A172 (cell line): ENCODE measurements at places on chromosomes 1 and 21. TPM values are rescaled to one million over a fixed set of nuclear protein-coding genes. Genes with fewer than 3 reads are reported as not detected.

DNA sequence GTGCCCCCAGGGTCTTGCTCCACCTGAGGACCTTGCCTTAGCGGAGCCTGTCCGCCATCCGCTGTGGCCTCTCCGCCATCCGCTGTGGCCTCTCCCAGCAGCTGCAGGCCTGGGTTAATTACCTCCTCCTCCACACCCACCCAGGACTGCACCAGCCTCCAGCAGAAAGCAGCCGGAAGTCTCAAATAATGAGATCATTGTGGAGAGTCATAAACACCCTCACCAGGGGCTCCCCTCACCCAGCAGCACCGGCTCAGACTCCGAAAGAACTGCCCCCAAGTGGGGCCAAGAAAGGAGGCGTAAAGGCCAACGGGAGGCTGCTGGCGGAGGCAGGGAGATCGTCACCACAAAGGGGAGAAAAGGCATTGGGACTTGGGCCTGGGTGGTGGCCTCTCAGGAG, 10.7 kb upstream of the GPR153 start:
- DNase-seq: peak; percentile 34

GRCh38 chr1:220189750-220190347, 82.4 kb downstream of the RAB3GAP2 start:
- peak; percentile 18 for DNase-seq

DNA sequence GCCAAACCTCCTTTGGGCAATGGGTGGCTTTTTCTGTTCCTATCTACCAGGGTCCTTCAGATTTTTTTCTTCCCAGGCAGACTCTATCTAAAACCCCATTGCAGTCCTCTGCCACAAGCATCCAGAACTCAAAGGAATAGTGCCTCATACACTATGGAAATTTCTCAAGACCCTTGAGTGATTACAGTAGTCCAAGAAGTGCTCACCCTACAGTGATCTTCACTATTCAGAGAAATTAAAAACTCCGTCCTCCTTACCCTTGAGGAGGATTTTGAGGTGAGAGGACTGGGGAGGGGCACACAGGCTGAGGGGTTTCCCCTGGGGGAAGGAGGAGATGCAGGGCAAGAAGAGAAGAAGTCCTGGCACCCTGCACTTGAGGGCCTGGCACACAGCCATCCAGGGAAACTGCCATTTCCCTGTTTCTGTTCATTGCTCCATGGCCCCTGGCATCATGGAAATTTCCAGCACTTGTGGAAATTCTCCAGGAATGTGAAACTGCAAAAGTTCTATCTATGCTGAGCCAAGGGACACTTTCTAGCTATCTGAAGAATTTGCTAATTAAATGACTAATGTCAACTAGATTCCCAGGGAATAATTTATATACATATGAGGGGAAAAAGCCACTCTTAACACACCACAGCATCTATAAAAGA, 102.5 kb upstream of the ATP1B1 start:
- DNase-seq: peak; percentile 70

DNA sequence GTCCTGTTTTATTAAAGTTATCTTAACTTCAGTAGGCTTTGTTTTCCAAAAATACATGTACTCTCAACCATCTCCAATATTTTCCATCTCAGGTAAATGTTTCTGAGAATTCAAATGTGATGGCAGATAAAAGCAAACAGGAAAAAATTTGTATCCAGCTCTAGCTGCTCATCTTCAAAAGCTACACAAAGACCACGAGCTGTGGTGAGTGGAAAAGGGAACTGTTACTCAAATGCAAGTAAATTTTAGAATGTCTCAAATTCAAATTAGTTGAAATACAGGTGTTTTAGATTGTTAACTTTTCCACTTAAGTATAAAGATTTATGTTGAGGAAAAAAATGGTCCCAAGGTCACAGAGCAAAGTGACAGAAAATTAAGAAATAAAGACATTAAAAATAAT, 216.0 kb downstream of the SLC45A1 start:
- no peak for DNase-seq

- DNase-seq: no peak
Measured at GRCh38 chr21:16580661-16581060, 850.9 kb downstream of the USP25 start.

DNA sequence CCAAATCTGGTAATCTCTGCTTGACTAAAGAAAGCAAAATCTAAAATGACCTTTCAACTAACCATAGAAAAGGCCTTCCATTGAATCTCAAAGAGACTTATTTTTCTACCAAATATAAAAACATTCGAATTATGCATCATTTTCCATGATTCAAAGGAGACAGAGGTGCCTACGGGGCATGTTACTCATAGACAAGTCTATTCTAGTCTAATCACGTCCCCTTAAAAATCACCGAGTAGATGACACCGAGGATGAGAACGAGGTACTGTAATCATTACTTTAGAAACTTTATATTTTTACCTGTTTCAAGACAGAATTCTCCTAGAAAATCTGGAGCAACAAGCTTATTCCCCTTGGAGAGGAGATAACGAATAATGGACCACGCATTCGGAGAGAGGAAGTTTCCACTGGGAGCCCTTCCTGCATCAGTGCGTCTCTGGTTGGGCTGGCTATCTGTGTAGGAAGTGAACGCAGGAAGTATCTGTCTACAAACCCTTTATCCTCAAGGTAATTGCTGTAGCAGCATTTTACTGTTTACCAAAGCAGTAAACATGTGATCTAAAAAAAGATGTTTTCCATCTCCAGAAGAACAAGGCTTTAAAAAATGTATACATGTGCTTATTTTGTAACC, 9.5 kb downstream of the ERG start:
- no peak for DNase-seq

- DNase-seq: peak; percentile 95
Measured at GRCh38 chr1:178126741-178127185, 32.9 kb downstream of the RASAL2 start.

DNA sequence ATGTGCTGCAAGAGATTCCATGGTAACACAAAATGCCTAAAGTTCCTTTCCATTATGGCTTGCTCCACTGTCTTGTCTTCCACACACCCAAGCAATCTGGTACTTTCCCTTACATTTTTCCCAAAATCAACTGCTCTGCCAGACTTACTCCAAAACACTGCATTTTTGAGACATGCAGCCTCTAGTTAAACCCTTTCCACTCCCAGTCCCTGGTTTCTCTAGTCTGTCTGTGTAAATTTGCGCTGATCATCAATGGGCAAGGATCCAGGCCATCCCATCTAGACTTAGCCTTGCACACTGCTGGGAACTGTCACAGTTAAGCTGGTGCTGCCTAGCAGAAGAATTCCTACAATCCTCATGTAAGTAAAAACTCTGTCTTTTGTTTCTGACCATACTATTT, 47.8 kb downstream of the DAB1 start:
- no peak for DNase-seq

- no peak for DNase-seq
Measured at GRCh38 chr1:36006941-36007500, 76.1 kb downstream of the AGO3 start.

DNA sequence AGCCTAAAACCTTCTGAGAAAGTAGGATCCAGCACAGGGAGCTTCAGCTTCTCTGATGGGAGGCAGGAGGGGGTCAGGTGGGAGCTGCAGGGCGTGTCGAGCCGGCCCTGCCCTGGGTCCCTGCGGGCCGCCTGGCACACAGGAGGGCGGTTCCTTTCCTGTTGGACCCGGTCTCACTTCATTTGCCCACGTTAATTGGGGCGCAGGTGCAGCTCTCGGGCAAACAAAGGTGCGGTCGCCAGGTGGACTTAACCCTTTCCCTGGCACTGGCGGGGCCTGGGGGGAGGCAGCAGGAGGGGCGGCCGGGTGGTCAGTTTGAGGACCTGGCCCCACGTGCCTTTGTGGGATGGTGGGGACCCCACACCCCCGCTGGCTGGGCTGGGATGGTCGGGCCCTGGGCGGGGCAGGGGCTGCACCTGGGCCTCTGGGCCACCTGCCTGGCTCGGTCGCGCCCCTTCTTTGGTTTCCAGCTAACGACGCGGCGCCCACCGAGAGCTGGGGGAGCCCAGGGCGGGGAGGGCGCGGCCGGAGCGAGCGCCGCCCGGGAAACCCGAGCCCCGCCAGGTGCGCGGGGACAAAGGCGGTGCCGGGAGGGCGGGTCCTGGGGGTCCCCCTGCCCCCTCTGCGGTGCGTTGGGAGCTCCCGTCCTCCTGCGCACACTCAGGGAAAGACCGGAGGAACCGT, 20.8 kb upstream of the C1orf159 start:
- DNase-seq: no peak

DNA sequence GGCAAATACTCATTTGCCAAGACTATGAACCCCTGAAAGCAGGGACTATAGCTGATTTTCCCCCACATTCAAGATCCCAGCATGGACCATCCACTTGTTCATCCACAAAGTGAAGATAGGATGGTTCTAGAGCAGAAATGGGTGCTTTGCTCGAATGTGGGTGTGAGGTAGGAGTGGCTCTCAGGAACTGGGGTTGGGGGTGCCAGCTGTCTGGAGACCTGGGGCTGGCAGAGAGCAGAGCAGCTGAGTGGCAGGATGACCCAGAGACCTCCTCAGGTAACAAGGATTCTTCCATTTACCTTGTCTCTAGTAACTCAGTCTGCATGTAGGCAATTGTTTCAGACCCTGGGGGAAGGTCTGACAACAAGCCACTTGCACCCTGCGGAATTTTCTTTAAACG, 6.0 kb downstream of the S100A9 start:
- no peak for DNase-seq

GRCh38 chr1:220918285-220918951, 39.2 kb downstream of the HLX start:
- no peak for DNase-seq

DNA sequence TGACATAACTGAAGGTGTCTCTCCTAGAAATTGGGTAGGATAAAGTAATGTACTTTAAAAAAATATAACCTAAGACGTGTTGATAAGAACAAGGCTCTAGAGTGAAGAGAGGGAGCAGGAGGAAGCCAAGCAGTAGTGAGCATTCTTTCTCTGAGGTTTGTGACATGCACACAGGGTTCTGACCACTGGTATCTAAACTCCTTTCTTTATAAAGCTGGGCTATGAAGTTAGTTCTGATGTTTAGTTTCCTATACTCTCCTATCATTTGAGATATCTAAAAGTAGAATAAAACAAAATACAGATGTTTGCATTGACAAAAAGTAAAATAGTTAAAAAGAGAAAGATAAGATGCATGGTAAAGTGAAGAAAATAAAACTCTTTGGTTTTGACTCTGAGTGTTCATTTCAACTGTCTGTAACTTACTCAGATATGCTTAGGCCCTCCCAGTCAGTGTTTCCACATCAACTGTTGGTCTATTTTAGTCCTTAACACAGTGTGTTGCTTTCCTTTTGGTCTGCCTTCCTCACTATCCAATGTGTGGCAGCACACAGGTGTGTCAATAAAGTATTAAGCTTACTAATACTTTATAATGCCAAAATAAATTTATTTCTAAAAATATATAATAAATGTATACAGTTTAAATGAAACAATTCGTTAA, 543.5 kb downstream of the PTPRC start:
- DNase-seq: no peak

DNA sequence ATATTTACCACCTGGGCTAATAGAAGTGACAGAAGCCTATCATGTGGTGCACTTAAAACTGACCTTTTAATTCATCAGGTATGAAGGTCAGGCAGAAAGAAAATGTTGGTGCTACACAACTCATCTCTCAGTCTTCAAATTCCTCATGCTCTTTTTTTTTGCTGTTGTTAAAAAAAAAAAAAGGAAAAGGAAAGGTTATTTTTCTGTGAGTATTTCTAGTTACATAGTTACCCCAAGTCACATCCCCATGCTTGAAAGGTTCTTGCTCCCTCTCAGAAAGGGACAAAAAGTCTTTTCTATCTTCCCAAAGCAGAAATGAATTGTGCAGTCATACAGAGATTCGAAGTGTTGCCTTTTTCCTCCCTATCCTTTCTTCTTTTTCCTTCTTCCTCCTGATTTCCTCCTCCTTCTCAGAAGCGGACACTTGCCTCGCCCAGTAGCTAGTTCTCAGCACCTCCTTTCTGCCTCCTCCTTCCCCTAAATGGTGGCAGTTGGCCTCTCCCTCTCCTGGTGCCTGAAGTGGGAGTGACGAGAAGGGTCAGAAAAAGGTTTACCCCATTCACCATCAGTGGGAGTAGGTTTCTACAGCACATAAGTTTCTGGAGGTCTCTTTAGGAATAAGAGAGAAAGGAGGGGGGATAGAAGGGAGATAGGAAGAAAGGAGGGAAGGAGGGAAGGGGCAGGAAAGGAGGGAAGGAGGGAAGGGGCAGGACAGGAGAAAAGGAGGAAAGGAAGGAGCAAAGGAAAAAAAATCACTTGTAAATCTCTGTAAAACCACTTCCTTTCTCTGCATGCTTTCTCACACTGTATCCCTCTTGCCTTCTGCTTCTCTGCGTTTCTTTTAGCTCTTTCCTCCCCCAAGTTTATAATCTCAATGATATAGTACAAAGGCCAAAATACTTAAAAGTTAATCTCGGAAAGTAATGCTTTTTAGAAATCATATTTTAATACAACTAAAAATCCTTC, 20.4 kb upstream of the C1orf105 start:
- no peak for DNase-seq

DNA sequence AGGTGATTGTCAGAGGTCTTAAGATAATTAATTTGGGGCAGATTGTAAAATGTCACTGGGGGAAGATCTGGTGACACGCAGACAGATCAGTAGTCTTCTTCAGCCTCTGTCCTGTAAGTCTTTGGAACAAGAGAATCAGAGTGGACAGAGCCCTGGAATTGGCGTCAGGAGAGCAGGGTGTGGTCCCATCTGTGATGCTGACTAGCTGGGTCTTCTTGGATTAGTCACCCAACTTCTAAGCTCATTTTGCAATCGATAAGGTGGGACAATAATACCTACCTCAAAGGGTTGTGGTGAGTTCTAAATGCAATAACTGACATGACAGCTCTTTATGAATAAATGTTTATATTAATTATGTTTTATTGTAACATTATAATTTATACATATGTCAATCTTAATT, 4.8 kb downstream of the FASLG start:
- DNase-seq: peak; percentile 33

GRCh38 chr1:57137980-57138379, 172.2 kb upstream of the C8B start:
- DNase-seq: no peak

DNA sequence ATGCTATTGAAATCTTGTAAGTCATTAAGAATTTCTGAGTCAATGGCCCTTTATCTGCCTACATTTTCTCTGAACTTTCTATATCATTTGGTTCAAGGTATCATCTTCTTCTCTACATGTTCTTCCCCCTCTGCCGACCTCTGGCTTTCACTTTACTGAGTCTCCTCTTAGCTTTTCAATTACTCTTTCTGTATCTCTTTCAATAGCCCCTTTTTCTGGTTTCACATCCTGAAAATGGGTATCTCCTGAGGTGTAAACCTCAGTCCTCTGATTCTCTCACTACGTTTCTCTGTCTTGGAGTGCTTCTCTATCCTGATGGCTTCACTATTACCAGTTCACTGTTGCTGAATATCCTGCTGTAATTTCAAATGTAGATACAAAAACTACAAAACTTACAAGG, 98.9 kb downstream of the LYST start:
- DNase-seq: no peak

PTGFR gene
- 11.0 and 12.0 TPM in 2 replicates for total RNA-seq

SPRR2E gene
- total RNA-seq: not detected in 2 replicates

TPR gene
- 68.6 and 82.5 TPM in 2 replicates for total RNA-seq

RBBP4 gene
- 102 and 123 TPM in 2 replicates for total RNA-seq

ACKR1 gene
- total RNA-seq: not detected in 2 replicates

GNAT2 gene
- 0.41 TPM in 1 of 2 replicates, not detected in the other for total RNA-seq

KIF26B gene
- 0.57 and 2.1 TPM in 2 replicates for total RNA-seq

IL12RB2 gene
- total RNA-seq: not detected in 2 replicates

G0S2 gene
- not detected in 2 replicates for total RNA-seq

RGS8 gene
- 0.29 TPM in 1 of 2 replicates, not detected in the other for total RNA-seq

HES3 gene
- total RNA-seq: not detected in 2 replicates

KRTAP19-8 gene
- total RNA-seq: not detected in 2 replicates

MYCL gene
- 0.43 and 1.5 TPM in 2 replicates for total RNA-seq

VSIG8 gene
- not detected in 2 replicates for total RNA-seq

KHDC4 gene
- total RNA-seq: 52.3 and 53.9 TPM in 2 replicates

RHBDL2 gene
- 1.2 and 3.3 TPM in 2 replicates for total RNA-seq

PAQR7 gene
- total RNA-seq: 0.19 and 1.1 TPM in 2 replicates

PROK1 gene
- not detected in 2 replicates for total RNA-seq

TLR5 gene
- total RNA-seq: not detected in 2 replicates

KPRP gene
- total RNA-seq: not detected in 2 replicates
